ENCODE measurements at places on chromosomes 7 and 10.

DNA sequence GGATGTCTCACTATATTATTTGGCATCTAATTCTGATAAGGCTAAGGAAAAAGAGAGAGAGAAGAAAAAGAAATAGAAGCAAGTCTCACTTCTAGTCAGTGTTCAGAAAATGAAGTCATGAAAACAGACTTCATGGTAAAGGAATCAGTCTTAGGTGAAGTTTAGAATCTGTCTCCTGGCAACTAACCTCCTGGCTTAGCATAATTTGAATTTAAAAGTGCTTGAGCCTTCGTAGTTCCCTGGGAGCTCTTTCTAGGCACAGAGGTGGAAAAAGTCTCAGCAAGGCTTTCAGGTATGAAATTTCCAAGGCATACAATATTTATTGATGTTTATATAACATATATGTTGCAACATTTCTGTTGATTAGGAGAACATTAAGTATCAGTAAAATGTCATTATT lies 10.4 kb downstream of the CHRM2 start:
- DNase-seq: no peak

DNA sequence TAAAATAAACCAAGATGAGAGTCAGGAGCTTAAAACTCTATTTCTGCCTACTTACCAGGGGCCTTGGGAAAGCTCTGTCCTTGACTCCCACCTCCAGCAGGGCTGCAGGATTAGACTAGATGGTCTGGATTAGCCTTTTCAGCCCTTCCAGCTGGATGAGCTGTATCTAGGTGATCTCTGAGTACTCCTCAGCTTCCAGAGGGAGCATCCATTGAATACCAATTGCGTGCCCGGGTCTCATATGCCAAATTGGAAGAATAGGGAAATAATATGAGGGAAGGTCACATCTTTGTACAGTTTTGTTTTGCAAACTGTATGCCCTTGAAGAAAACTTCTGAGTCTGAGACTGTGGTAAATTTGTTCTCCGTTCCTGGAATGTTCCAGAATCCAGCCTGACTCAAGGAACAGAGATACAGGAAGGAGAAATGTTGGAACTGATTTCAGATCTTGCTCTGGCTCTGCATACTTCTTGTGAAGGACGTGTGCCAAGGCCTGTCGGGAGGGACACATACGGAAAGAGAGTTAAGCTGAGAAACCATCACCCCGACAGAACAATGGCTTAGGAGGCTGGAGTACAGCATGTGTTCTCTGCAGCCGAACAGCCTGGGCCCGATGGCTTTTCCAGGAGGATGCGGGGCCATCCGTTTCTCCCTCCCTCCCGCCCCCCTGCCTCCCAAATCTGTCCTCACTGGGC lies 44.9 kb downstream of the MINDY4 start:
- no peak for DNase-seq

- DNase-seq: no peak
Observed at GRCh38 chr10:13955409-13956068, 368.8 kb downstream of the PRPF18 start.

GRCh38 chr7:22296265-22296566 lies 60.7 kb downstream of the RAPGEF5 start:
- DNase-seq: no peak

DNA sequence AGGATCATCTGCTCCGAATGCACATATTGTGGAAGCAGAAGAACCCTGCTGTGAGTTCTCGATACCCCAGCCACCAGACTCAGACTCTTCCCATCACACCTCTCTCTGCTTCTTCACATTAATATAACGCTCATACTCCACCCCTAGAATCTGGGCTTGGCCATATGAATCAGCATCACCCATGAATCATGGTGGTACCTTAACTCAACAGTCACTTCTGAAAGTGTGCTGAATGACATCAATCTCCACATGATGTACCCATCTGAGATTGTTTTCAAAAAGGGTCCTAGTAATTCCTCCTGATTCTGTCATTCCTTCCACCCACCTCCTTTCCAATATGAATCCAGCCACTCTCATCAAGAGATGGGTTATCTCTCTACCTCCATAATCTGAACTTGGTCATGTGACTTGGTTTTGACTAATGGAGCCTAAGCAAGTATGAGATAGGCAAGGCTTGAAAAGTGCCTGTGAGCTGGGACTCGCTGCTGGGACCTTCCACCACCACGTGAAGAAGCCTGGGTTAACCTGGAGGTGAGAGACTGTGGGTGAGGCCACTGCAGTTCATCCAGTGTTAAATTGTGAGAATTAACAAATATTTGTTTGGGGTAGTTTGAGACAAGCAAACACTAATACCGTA lies 15.4 kb downstream of the YWHAG start:
- peak; percentile 37 for DNase-seq

DNA sequence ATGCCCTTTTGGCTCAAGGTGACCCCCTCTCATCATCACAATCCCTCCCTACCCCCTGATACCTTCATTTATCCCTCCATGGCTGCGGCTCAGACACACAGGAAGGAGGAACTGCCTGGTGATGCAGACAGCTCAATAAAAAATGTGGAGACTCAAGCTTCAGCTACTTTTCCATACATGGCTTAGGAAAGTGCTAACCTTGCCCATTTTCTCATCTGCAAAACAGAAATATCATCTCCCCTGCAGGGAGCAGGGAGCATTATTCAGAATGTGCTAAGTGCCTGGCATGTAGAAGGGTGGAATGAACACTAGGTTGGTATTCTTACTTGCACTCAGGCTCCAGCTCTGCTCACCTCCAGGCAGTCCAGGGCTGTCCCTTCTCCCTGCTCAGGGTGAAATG lies 23.8 kb downstream of the CXCL12 start:
- no peak for DNase-seq

- no peak for DNase-seq
Observed at GRCh38 chr7:87336136-87336535, 9.3 kb upstream of the CROT start.

- no peak for DNase-seq
Observed at GRCh38 chr10:77403761-77404160, 233.8 kb downstream of the KCNMA1 start.

- peak; percentile 87 for DNase-seq
Observed at GRCh38 chr7:112484671-112485167, 3.9 kb downstream of the LSMEM1 start.

- DNase-seq: no peak
Observed at GRCh38 chr7:27564881-27565482, 97.7 kb downstream of the HIBADH start.

DNA sequence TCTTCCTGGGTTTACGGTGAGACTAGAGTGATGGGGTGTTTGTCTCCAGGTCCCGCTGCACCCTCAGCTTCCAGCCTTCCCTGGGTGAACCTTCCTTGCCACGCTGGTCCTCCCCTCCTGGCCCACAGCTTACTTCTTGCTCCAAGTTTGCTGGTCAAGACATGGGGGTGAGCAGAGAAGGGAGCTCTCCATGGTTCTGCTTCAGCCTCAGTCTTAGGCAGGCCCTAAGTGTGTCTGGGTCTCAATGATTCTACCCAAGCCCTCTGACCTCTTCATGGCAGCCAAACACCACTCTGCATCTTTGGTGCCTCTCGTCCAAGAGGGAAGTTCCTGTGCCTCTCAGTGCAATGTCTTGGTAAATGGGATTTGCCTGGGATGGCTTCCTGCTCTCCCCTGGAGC lies 356.5 kb upstream of the KLF6 start:
- no peak for DNase-seq

GRCh38 chr10:52659085-52659484 lies 113.5 kb downstream of the MBL2 start:
- no peak for DNase-seq

DNA sequence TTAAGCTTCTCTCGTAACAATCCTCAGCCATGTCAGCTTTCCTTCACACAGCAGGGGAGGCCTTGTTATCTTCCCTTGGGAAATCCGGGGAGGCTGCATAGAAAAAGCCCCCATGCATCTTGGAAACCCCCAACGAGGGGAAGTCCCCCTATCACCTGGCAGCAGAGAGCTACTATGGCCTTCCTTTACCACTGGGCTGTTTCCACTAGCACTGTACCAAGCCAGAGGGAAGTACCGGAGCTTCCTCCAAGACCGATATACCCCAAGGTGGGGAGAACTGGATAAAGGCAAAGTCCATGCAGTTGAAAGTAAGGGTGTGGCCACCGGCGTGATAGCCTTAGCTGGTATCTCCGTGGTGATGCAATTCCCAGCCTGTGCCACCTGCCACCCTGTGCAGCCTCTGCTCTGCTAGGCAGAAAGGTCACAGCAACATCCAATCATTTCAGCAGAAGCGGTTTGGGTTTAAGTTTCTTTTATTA lies 4.4 kb upstream of the CLIP2 start:
- no peak for DNase-seq

DNA sequence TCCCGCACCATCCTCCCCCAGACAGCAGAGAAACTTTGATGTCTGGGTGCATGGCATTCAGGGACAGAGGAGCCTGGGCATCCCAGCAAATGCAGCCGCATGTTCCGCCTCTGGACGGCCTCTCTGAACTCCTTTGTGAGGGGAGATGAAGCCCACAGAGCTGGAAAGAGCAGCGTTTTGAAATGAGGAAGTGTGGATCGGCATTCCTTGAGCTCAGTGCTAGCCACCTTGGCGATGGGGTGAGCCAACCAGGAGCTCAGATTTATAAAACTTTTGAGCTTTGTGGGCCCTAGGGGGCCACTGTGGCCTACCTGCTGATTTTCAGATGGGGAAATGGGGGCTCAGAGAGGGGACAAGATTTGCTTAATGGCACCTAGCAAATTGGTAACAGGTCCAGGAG lies 126.4 kb upstream of the TCF7L2 start:
- no peak for DNase-seq

DNA sequence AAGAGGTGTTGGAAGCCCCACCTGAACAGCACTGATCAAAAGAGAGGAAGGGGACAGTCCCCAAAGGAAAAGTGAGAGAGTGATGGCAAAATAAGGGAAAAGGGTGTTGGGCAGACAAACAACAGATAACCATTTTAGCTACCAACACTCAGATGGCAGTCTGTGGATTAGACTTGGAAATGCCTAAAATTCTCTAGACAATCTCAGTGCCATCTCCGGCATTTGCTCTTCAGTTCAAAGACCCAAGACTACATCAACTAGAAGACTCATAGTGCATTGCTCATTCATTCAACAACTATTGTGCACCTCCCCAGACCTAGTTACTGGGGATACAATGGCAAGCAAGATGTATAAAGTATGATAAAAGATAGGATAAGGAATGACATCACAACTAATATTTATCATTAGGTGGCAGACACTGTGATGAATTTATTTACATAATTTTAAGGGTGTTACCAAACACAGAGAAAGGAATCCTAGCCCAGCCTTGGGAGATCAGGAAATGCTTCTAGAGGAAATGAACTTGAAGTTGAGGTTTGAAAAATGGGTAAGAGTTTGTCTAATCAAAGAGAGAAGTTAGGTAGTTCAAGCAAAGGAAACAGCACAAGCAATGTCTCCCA lies 109.3 kb upstream of the ARID5B start:
- no peak for DNase-seq

- no peak for DNase-seq
Observed at GRCh38 chr10:21689881-21690280, 155.8 kb downstream of the MLLT10 start.

DNA sequence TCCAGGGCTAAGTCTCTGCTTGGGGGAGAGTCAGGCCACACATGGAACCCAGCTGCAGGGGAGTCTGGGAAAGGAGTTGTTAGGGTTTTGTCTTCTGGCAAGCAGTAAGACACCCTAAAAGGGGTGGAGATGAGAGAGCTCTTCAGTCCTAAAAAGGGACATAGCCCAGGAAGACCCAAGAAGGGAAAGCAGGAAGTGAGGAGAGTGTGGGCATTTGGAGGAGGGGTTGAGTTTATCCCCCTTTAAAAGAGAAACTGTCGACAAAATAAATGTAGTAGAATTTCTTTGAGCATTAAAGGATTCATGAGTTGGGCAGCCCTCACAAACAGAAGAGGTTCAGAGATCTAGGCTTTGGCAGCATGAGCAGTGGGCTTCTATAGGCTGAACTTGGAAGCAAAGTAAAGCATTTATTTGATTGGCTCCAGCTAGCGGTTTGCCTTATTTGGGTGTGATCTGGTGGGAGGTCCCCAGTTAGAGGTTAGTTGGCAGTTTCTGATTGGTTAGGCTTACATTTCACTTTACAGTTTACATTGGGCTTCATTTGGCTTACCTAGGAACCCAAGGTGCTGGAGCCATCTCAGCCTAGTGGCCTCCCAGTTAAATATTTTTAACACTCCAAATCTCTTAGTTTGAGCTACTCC lies 246.7 kb downstream of the CAMK1D start:
- DNase-seq: no peak
